ENCODE measurements at places on chromosomes 12 and 14.

- no peak for DNase-seq
Observed at GRCh38 chr12:48027183-48028002, 23.1 kb upstream of the COL2A1 start.

- no peak for DNase-seq
Observed at GRCh38 chr14:69637503-69638031, 26.2 kb downstream of the SUSD6 start.

DNA sequence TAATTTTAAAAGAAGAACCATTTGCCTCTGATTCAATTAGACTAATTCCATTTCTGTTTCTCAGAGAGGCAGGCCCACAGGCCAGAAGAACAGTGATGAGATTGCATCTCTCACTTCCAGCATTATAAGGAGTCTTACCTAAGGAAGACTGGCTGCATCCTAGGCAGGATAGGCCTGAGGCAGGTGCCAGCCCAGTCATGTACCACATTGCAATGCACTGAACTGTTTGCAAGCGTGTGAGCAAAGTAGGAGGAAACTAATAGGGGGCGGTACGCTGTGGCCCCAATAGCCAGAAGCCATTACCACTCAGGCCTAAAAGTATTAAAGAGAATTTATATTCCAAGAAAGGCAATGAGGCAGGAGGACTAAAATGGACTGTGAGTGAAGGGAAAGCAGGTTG is 12.1 kb upstream of the CNIH1 start:
- no peak for DNase-seq

DNA sequence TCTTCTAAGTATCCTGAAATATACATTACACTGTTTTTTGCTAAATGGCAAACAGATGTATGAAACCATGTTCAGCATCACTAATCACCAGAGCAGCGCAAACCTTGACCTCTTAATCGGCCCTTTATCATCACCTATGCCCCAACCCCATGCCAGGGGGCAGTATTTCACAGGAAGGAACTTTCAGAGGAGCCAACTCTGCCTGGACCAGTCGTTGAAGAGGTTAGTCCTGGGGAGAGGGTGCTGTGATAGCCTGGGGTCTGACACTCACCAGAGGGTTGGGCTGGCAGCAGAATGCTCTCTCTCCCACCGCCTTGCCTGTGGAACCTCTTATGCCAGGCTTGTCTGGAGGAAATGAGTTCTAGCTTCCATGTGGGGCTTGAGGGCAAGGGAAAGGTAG is 411.7 kb downstream of the TMEM117 start:
- DNase-seq, result no peak

DNA sequence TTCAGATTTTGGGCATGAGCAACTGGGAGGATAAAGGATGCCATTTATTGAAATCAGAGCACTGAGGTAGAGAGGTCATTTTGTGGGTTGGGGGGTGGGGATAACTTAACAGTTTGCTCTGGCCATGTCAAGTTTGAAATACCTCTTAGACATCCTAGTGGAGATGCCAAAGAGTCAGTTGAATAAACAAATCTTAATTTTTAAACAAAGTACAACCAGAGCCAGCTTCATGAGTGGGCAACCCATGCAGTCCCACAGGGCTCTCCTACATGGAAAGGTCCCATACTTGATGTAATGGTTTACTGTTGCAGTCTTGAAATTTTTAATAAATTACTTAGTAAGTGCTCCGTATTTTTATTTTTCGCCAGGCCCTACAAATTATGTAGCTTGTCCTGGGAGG is 81.2 kb downstream of the ANO4 start:
- no peak for DNase-seq

DNA sequence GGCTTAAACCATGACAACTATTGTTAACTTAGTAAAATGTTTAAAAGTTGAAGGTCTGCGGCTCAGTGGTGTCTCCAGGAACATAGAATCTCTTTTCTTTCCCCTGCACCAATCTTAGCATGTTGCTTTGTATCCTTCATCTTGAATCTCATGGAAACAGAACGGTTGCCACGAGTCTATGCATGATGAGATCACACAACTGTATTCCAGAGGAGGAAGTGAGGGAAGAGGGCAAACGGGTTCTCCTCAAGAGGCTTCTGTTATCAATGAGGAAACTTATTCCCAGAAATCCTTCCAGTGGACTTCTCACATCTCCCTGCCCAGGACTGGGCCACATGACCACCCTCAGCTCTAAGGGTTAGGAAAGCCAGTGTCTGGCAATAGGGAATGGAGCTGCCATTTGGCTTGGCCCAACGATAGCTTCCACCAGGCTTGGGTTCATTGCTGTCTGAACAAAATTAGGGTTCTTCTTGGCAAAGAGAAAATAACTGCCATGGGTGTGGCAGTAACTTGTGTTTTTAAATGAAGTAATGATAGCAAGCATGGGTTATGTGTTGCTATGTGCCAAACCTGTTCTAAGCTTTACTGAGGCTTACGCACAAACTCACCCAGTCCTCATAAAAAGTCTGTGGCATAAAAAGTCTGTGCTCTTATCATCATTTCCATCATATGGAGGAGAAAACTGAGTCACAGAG is 17.4 kb downstream of the PLXNC1 start:
- DNase-seq, result no peak

GRCh38 chr12:89326239-89327040 is 25.9 kb downstream of the DUSP6 start:
- no peak for DNase-seq

DNA sequence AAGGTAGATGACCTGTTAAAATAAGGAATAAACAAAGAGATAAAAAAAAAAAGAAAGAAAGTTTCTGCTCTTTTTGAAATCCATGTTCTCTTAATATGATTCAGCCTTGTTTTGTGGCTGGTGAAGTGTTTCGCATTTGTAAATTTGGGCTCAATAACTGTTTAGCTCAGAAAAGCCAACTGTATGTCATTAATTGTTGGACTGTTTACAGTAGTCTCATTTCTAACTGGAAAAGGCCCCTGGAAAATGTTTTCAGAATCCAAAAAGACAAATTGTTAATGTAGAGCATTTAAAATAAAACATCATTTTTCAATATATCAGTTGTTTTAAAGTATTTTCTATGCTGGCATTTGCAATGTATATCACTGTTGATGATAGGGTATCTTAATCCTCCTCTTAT is 47.4 kb upstream of the DYRK2 start:
- DNase-seq, result no peak

GRCh38 chr12:7542813-7543212 is 39.2 kb upstream of the CD163 start:
- no peak for DNase-seq

DNA sequence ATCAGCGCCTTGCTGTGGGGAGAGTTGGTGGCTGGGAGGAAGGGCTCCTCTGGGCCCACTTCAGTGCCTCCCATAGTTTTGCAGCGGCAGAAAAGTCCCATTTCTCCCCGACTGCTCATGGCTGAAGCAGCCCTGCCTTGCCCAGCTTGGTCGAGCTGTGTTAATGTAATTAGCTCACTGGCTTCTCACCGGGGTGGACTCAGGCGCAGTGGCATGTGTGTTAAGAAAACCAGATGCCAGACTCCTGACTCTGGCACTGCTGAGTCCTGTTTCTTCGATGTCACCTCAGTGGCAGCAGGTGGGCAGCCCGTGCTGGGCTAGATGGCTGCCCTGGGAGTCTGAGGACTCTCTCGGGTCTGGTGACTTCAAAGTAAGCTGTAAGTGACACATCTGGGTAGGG is 47.4 kb downstream of the CHST11 start:
- no peak for DNase-seq

DNA sequence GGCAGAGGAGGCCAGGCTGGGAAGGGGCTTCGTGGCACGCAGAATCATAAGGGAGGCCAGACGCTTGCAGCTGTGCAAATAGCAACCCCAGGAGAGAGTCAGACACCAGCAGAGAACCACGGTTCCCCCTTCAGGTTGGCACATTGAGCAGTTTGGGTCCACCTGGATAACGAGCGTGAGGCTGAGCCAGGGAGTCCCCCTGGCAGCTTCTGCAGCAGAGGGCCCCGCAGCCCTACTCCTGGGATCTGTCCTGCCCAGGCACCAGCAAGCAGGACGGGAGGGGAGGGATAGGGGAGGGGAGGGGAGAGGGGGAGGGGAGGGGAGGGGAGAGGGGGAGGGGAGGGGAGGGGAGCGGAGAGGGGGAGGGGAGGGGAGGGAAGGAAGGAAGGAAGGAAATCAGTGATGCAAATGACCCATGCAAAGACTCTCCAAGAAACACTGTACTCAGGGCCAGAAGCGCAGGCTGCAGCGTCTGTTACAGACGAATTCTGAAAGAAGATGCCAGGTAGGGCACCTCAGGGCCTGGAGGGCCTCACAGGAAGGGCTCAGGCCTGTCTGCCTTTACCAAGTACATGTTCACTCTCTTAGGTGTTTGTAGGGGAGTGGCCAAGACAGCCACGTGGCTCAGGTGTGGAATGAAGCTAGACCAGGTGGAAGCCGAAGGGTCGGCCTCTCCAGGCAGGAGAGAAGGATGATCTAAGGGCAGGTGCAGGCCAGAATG is 32.3 kb upstream of the MMP17 start:
- DNase-seq, result no peak

GRCh38 chr14:102264355-102264754 is 40.6 kb downstream of the MOK start:
- no peak for DNase-seq

Measured in NCI-H1105 treated with DMSO at 0.1 percent for 48 hours (cell line).